ENCODE measurements at places on chromosomes 4 and X.

DNA sequence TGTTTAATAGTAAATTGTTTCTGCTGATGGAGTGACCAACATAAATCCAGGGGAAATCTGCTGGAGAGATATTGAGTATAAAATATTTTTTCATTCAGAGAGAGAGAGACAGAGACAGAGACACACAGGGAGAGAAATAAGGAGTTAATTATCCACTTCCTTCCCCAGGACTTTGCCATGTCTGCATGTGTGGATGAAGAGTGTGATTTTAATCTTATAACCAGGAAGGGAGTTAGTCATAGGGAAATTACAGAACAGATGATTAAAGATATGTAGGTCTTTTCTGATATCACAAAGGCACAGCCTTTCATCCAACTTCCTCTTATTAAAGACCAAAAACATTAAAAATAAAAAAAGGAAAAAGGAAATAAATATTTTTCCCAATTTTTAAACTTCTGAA, 526.3 kb downstream of the SPRY1 start:
- no peak for DNase-seq

DNA sequence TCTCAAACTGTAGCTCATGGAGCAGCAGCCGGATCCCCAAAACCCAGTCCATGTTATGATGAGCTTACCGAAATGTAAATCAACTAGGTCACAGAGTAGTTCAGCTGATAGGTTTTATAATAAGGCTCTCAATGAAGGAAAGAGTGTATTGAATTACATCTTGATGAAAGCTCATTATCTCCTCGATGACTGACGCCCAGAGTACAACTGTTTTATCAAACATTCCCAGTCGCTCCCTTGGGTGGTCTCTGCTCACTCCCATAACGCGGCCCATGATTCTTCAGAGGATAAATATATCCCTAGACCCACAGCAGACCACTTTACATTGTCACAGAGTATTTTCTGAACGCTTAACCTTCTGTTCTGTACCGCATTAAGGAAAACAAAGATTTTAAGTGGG, 452.3 kb upstream of the GALNT7 start:
- no peak for DNase-seq

DNA sequence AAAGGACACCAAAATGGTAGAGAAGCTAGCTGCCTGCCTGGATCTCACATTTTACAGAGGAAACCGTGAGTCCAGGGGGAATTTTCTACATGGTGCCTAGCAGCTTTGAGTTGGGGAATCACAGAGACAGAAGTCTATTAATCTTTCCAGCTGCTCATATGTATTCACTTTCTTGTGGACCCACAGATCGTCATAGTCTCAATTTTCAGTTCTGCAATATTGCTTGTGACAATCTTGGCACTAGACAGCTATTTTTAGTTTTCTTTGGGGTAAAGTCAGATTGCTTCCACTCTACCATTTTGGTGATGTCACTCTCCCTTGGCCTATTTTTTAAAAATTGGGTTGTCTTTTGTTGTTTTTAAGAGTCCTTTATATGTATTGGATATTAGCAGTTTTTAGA, 233.4 kb upstream of the STK26 start:
- DNase-seq = no peak

- no peak for DNase-seq
These were observed 4.7 kb downstream of the BLTP1 start for GRCh38 chr4:122156819-122157218.

DNA sequence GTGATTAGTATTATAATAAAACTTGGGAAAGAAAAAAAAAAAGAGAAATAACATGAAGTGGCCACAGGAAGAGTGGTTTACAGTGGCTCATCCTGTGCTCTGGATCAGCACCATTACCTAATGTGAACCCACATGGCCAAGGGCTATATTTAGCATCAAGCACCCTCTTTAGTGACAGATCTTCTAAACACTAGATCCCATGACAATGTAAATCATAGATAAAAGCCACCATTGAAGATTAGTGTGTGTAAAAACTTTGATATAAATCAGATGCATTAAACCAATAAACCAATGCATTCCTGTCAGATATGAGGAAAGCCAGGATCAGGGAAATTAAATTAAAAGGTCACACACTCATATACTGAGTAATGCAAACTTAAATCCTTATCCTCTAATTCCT, 400.6 kb upstream of the MAGEB18 start:
- no peak for DNase-seq

- DNase-seq = no peak
These were observed 44.2 kb downstream of the COQ2 start for GRCh38 chr4:83240379-83240875.

DNA sequence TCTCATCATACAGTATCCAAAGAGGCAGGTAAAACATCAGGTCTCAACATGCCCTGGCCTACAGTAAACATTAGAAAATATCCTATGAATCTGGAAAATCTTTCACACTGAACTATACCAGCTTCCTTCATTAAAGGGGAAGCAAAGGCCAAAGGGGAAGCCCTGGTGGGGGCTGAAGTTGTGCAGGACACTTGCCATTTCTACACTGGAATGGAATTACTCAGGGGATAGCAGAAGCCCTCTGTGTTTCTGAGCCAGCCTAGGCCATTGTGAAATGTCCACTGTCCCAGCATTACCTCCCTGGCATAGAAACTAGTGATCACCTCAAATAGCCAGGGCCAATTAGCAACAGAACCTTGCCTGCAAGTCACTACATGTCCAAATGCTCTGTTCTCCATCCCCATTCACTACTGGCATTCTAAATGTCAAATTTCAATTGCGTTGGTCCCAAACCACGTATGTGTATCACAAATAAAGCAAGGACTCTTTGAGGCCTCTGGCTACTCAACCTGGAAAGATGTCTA, 429.9 kb downstream of the AFF2 start:
- DNase-seq = no peak

DNA sequence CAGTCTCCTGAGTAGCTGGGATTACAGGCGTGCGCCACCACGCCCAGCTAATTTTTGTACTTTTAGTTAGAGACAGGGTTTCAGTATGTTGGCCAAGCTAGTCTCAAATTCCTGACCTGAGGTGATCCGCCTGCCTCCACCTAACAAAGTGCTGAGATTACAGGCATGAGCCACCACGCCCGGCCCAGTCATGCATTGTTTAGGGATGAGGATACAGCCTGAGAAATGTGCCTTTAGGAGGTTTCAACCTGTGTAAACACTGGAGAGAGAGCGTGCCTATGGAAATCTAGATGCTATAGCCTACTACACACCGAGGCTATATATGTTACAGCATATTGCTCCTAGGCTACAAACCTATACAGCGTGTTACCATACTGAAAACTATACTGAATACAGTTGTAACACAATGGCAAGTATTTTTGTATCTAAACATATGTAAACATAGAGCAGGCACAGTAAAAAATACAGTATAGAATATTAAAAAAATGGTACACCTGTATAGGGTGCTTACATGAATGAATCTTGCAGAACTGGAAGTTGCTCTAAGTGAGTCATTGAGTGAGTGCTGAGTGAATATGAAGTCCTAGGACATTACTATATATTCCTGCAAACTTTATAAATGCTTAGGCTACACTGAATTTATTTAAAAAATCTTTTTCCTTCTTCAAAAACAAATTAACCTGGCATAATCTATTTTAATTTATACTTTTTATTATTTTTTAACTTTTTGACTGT, 588.2 kb upstream of the ADGRL3 start:
- DNase-seq = no peak

GRCh38 chrX:19636980-19637379, 121.7 kb upstream of the MAP3K15 start:
- DNase-seq = no peak

GRCh38 chr4:76016393-76016792, 6.9 kb downstream of the CXCL10 start:
- no peak for DNase-seq

DNA sequence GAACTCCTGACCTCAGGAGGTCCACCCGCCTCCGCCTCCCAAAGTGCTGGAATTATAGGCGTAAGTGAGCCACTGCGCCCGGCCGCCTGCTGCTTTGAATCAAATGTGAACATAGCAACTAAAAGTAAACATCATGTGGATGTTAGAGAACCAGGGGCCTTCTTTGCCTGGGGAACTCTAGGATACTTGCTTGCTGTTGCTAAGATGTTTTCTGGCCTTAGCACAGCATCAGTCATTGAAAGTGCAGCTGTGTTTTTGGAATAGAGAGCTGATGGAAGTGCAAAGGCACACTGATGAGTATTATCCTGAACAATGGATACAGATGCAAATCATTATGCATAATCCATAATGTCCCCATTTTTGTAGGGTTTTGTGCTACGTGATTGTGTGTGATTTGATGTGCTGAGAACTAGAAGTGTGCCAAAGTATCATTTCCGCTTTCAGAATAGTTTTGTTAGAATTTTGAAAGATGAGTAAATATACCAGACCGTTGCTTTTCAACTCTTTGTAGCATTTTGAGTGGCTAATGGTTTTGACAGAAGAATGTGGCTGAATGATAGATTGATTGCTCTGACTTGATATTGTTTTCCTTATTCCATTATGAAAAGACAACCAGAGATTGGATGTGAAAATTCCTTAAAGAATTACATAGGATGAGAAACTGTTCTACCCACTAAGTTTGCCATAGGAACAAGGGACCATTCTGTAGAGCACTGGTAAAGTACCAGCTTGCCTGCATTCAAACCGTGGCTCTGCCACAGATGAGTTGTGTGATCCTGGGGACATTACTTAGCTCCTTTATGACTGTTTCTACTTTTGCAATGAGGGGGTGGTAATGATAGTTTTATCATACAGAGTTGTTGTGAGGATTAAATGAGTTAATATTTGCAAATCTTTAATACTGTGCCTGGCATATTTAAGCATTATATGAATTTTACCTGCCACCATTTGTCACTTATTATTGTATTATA, 74.7 kb downstream of the REPS2 start:
- peak; percentile 79 for DNase-seq

- peak; percentile 24 for DNase-seq
These were observed 2.9 kb downstream of the PF4 start for GRCh38 chr4:73978886-73979285.

GRCh38 chrX:136936183-136936549, 55.6 kb upstream of the RBMX start:
- no peak for DNase-seq

DNA sequence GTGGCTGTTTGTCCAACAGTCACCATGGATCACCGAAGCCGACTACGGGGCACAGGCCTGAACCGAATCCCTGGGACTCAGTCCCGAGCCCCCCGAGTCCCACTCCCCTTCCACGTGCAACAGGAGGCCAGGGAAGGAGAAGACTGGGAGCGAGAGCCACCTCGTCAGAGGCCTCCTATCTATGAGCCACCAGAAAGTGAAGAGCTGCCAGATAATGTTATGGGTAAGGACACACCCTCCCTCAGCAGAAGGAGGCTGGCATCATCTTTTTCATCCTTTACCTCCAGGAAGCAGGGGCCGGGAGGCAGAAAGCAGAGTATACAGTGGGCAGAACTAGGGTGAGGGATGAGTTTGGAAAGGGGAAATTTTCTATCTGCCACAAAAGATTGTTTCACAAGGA, 2.8 kb upstream of the PRDX4 start:
- no peak for DNase-seq

- no peak for DNase-seq
These were observed 2.4 kb upstream of the NSUN7 start for GRCh38 chr4:40747207-40747835.

- DNase-seq = no peak
These were observed 14.2 kb upstream of the PJA1 start for GRCh38 chrX:69179380-69179911.

- DNase-seq = no peak
These were observed 33.5 kb downstream of the TMEM164 start for GRCh38 chrX:110036162-110037033.

DNA sequence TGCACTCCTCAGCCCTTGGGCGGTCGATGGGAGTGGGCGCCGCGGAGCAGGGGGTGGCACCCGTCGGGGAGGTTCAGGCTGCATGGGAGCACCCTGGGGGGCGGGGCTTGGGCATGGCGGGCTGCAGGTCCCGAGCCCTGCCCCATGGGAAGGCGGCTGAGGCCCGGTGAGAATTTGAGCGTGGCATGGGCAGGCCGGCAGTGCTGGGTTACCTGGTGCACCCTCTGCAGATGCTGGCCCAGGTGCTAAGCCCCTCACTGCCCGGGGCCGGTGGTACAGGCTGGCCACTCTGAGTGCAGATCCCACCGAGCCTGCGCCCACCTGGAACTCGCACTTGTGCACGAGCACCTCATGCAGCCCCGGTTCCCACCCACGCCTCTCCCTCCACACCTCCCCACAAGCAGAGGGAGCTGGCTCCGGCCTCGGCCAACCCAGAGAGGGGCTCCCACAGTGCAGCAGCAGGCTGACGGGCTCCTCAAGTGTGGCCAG, 556.3 kb downstream of the GALNTL6 start:
- DNase-seq = no peak
